ENCODE measurements at places on chromosomes 16 and 17. TPM values are rescaled to one million over a fixed set of nuclear protein-coding genes. Genes with fewer than 3 reads are reported as not detected.

The KIF19 gene
- total RNA-seq, result 0.60 TPM

The LGALS9 gene
- total RNA-seq, result 5.7 TPM

The ITPRIPL2 gene
- 5.3 TPM for total RNA-seq

The CTRL gene
- 3.6 TPM for total RNA-seq

The PRSS33 gene
- total RNA-seq, result 0.44 TPM

The SLC47A1 gene
- total RNA-seq, result 3.3 TPM

The KRTAP4-9 gene
- not detected for total RNA-seq

The GPR139 gene
- 0.55 TPM for total RNA-seq
